Progenitor cell of endocrine pancreas (in vitro differentiated cells): ENCODE measurements at places on chromosomes 16 and 17.

- DNase-seq = no peak
Measured at GRCh38 chr17:83109793-83110645, 30.6 kb downstream of the METRNL start.

DNA sequence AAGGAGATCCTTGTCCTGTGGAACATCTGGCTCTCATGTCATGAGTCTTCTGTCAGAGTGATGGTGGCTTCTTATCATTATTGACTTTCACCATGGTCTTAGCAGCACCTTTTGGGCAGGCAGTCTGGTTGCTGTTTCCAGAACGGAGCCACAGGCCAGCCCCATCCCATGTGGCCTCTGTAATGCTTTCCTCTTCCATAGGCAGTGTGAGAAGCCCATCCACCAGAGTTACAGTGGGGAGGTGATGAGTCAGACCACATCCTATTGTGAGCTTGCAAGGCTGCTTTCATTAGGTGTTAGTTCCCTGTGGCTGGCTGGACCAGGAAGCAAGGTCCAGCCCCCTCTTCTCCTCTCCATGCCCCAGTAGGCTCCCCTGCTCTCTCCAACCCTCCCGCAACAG is 30.8 kb upstream of the SPACA3 start:
- no peak for DNase-seq

DNA sequence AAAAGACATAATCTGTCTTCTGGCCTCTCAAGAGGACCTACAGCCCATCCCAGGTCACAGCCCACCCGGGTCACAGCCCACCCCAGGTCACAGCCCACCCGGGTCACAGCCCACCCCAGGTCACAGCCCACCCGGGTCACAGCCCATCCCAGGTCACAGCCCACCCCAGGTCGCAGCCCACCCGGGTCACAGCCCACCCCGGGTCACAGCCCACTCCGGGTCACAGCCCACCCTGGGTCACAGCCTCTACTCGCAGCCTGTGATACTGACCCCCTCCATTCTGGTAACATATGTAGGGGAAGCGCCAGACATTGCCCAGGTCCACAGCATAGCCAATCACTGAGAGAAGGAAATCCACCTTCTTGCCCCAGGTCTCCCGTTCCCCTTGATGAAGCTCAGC is 14.2 kb downstream of the SLC6A4 start:
- no peak for DNase-seq

DNA sequence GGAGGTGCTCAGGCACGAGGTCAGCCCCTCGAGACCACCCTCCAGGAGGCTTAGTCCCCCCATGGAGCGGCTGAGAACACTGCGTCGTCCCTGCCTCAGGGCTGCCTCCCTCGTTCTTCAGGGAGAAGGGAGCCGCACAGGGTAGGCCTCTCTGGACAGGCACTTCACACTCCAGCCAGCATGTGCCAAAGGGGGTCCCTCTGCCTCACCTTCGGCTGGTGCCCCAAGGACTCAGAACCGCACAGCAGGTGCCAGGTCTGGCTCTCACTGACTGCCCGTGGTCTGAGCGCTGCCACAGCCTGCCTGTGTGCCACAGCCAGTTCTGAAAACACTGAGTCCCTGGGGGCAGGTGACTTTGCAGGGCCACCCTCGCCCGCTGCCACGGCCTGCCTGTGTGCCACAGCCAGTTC is 7.1 kb downstream of the P2RX5 start:
- DNase-seq = no peak

- no peak for DNase-seq
Measured at GRCh38 chr17:74187761-74188160, 15.7 kb upstream of the RPL38 start.

DNA sequence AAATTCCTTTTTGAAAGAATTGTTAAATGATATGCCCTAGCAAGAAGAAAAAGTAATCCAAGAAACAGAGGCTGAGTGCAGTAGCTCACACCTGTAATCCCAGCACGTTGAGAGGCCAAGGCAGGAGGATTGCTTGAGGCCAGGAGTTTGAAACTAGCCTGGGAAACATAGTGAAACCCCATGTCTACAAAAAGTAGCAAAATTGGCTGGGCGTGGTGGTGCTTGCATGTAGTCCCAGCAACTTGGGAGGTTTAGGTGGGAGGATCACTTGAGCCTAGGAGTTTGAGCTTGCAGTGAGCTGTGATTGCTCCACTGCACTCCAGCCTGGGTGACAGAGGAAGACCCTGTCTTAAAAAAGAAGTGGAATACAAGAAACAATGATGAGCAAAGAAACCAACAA is 56.1 kb downstream of the NT5M start:
- no peak for DNase-seq
